ENCODE measurements at places on chromosomes 13 and 19. TPM values are rescaled to one million over a fixed set of nuclear protein-coding genes. Genes with fewer than 3 reads are reported as not detected.

DNA sequence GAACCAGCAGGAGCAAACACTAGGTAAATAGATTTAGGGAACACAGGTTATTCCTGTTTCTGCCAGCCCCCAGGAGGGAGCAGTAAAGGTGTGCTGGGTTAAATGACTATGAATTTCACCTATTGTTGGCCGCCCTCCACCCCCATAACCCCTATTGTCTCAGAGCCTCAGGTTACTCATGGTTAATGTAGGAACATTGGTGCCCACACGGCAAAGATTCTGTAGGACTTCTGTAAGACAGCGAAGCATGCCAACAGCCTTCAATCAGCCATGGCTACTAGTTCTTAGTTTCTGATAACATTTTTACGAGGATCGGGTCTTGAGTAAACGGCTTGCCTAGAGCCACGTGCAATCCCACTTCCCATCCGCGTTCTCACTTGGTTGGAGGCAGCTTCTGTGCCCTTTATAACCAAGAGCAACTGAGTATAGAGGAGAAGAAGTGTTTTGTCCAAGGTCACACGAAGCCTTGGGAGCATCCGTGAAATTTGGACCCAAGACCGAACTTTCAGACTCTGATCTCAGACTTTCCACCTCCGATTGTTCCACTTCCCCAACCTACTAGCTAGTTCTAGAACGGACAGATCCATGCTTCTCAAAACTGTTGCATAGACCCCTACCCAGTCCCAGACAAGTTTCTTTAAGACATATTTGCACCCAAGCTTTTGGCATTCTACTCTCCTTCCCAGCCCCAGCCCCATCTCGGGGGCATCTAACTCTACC, 5.1 kb upstream of the CACNG8 start:
- DNase-seq = no peak
- peaks cover 4% of the 10 kb centered on the region for H3K4me1 ChIP-seq
- peaks cover 2% of the 10 kb centered on the region for H3K36me3 ChIP-seq
- H3K27ac ChIP-seq = no peak overlapping the region

Gene MEIOSIN
- not detected for total RNA-seq

Gene ATP1A3
- 1.9 TPM for total RNA-seq

DNA sequence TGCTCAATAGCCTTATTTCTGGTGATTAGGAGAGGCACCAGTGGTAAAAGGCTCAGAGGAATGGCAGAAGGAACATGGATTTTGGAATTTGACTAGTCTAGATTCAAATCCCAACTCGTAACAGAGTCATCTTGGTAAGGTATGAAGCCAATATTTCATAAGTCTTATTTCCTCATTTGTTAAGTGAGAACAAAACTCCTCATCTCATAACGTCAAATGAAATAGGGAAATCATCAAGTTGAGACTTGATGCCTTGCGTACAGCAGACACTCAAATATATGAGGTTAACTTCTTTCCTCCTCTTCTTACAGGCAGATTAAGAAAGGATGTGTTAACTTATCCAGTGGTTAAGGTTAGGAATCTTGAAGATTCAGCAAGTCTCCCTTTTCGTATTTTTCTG, 189.2 kb downstream of the DLEU7 start:
- no peaks in the 10 kb centered on the region for H3K4me1 ChIP-seq
- peaks cover 7% of the 10 kb centered on the region for H3K27me3 ChIP-seq
- H3K27ac ChIP-seq = no peak overlapping the region

DNA sequence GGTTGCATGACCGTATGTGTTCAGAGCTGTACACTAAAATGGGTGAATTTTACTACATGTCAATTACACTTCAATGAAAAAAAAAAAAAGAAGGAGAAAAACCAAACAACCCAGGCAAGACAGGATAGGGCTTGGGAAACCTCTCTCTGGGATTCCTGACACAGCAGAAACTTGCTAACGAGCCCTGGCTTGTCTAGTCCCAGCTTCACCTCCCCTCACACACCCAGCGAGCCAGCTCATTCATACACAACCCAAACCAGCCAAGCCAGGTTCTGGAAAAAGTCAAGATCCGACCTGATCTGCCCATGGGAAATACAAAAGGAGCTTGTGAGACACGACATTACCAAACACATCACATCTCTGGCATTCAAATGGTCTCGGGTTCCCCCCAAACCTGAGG, 3.7 kb upstream of the TECR start:
- no peak for DNase-seq
- H3K4me1 ChIP-seq = peaks cover 46% of the 10 kb centered on the region
- H3K27me3 ChIP-seq = no peaks in the 10 kb centered on the region
- no peaks in the 10 kb centered on the region for H3K36me3 ChIP-seq

GRCh38 chr19:40280608-40281221, 4.4 kb downstream of the AKT2 start:
- H3K4me1 ChIP-seq = peaks cover 57% of the 10 kb centered on the region
- peak overlapping the region; percentile 31 for H3K27ac ChIP-seq
- no peak overlapping the region for H3K4me3 ChIP-seq
- peaks cover 7% of the 10 kb centered on the region for H3K36me3 ChIP-seq
- no peak for DNase-seq

Gene PRR20C
- not detected for total RNA-seq

DNA sequence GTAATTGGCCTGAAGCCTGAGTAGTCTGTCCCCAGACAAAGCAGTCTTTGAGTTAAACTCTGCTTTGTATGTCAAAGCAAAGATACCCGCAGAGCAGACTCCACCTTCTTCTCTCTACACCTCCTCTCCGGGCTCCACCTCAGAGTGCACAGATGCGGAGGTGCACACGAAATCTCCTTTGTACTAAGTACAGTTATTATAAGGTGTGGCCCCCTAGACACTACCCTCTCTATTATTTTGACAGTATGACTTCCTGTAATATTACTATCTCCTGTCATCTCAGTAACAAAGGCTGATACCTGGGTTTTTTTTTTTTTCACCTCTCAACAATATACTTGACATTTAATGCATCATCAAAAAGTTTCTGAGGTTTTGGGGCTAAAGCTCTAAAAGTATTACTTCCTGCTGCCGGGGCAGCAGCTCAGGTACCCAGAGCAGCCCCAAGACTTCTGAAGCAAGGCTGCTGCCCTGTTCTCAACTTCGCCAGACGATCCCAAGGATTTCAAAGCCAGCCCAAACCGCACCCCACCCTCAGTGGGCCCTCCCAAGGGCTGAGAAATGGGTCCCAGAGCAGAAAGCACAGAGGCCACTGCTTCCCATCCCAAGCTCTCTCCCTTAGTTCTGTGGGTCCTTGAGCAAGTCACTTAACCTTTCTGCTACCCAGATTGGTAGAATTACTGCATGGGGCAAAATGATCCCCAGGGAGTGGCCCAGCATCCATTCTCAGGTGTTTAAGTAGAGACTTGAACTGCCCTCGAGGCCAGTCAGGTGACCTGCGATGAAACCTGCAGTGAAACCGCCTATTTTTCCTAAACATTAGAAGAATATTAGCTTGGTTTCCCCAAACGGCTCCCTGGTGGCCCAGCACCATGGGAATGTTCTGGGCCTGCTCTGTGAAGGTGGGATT, 180.6 kb downstream of the FOXO1 start:
- H3K27ac ChIP-seq = peak overlapping the region; percentile 94
- H3K27me3 ChIP-seq = no peaks in the 10 kb centered on the region
- H3K36me3 ChIP-seq = peaks cover 24% of the 10 kb centered on the region
- peak overlapping the region; percentile 9 for H3K4me3 ChIP-seq
- H3K4me1 ChIP-seq = peaks cover 59% of the 10 kb centered on the region

- no peak overlapping the region for H3K4me3 ChIP-seq
- no peaks in the 10 kb centered on the region for H3K27me3 ChIP-seq
- H3K4me1 ChIP-seq = peaks cover 2% of the 10 kb centered on the region
Measured at GRCh38 chr19:52200044-52200443, 10.2 kb downstream of the PPP2R1A start.

DNA sequence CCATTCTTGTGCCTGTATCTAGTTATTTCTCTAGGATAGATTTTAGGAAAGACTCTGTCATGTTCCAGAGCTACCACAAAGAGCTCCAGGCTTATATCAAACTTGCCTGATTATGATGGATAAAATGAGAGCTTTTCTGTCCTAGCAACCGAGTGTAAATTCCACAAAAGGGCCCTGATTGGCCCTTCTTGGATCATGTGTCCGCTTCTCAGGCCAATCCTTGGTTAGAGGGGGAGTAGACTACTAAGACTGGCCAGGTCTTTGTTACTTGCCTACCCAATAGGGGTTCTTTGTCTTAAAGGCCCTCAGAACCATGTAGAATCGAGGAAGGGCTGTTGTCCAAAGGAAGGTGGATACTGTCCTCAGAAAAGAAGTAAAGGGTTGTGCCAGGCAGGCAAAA, 2.4 kb downstream of the DHX34 start:
- peak overlapping the region; percentile 7 for H3K4me3 ChIP-seq
- H3K27ac ChIP-seq = no peak overlapping the region
- peaks cover 31% of the 10 kb centered on the region for H3K4me1 ChIP-seq
- no peaks in the 10 kb centered on the region for H3K27me3 ChIP-seq
- H3K36me3 ChIP-seq = peaks cover 52% of the 10 kb centered on the region
- DNase-seq = no peak

Gene CCL25
- not detected for total RNA-seq

- no peaks in the 10 kb centered on the region for H3K4me1 ChIP-seq
- H3K36me3 ChIP-seq = no peaks in the 10 kb centered on the region
- no peaks in the 10 kb centered on the region for H3K27me3 ChIP-seq
- no peak for DNase-seq
- no peak overlapping the region for H3K27ac ChIP-seq
Measured at GRCh38 chr13:104632736-104633135, 1566.5 kb upstream of the SLC10A2 start.

DNA sequence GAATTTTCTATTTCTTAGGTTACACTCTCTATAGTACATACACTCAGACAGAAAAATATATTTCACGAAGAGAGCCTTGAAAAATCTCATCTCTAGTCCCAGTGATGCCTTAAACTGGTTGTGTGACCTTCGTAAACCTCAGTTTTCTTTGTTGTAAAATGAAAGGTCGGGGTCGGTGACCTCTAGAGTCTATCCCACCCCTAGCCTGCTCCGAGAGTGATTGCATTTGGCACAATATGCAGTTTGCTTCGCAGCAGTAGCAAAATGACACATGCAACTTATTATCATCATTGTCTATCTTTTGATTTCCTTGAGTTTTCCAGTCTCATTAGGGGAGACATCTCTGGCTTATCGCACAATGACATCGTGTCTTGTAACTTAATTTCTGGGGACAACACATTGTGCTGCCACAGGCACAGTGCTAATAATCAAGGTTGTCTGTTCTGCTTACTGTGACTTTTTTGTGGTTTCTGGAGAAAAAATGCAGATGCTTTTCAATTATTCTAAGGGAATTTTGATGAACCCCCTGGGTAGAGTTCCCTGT, 115.0 kb downstream of the GGACT start:
- DNase-seq = no peak
- peaks cover 20% of the 10 kb centered on the region for H3K4me1 ChIP-seq
- H3K4me3 ChIP-seq = no peak overlapping the region
- no peak overlapping the region for H3K27ac ChIP-seq

Gene FFAR2
- not detected for total RNA-seq

GRCh38 chr19:16095071-16095571, 16.6 kb upstream of the RAB8A start:
- H3K4me1 ChIP-seq = peaks cover 41% of the 10 kb centered on the region
- H3K36me3 ChIP-seq = peaks cover 87% of the 10 kb centered on the region
- no peak for DNase-seq
- H3K27ac ChIP-seq = peak overlapping the region; percentile 65
- no peak overlapping the region for H3K4me3 ChIP-seq
- H3K27me3 ChIP-seq = no peaks in the 10 kb centered on the region

Gene MEDAG
- 0.08 TPM for total RNA-seq

Data from activated CD4-positive, alpha-beta memory T cell treated with anti-CD3 and anti-CD28 coated beads, Interleukin-2, amount 10 ng/mL, durations not matched to agents 7 days and 5 days (primary cell).